CD4-positive, alpha-beta T cell treated with Interleukin-6 at 100 ng/mL for 8 hours (primary cell): ENCODE measurements at places on chromosomes 5 and 9.
A peak's percentile ranks its signal among the peaks of the same experiment; 100 is the strongest.

- no peak for DNase-seq
Observed at GRCh38 chr5:150481972-150482406, 25.9 kb upstream of the NDST1 start.

- DNase-seq = peak; percentile 56
Observed at GRCh38 chr5:96657068-96657467, 5.1 kb upstream of the CAST start.

DNA sequence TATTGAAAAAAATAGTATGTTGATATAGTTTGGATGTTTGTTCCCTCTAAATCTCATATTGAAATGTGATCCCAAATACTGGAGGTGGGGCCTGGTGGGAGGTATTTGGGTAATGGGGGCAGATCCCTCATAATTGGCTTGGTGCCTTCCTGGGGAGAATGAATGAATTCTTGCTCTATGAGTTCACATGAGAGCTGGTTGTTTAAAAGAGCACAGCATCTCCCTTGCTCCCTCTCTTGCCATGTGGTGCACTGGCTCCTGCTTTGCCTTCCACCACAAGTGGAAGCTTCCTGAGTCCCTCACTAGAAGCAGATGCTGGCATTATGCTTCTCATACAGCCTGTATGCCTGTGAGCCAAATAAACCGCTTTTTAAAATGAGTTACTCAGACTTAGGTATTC is 154.8 kb downstream of the ADAMTS6 start:
- no peak for DNase-seq

- no peak for DNase-seq
Observed at GRCh38 chr9:109812331-109812730, 32.3 kb downstream of the PALM2AKAP2 start.

- no peak for DNase-seq
Observed at GRCh38 chr5:122089096-122090013, 11.3 kb upstream of the LOX start.

- DNase-seq = no peak
Observed at GRCh38 chr5:150116667-150117400, 30.5 kb upstream of the CSF1R start.

- no peak for DNase-seq
Observed at GRCh38 chr5:55231029-55231918, 2.1 kb downstream of the CCNO start.

- DNase-seq = no peak
Observed at GRCh38 chr5:14501353-14502293, 80.0 kb upstream of the OTULINL start.
